ENCODE measurements at places on chromosomes 4 and X.

GRCh38 chr4:88230969-88231771 lies 53.2 kb downstream of the PPM1K start:
- no peak for DNase-seq

GRCh38 chr4:93743022-93743421 lies 85.5 kb upstream of the ATOH1 start:
- DNase-seq = no peak

DNA sequence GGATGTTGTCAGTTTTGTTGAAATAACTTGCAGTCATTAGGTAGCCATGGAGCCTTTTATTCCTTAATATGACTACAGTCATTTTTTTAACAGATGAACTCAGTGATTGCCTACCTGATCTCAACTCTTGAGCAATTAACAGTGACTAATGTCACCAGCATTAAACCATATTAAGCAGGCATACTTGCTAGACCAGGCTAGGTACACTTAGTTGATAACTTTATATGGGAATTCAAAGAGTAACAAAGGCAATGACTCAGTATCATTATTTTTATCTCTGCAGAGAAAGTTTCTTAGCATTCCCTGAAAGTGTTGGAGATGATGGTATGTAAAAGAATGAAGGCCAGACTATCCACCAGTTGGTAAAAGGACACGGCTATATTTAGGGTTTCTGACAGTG lies at the start of gene C4orf54:
Gene C4orf54 (minus strand): TSS at position 31 of the 400 bp plus-strand sequence. CDS start 3,180 bp downstream, outside the sequence.
- DNase-seq = no peak

- no peak for DNase-seq
Observed at GRCh38 chrX:138939038-138939437, 227.5 kb upstream of the FGF13 start.

DNA sequence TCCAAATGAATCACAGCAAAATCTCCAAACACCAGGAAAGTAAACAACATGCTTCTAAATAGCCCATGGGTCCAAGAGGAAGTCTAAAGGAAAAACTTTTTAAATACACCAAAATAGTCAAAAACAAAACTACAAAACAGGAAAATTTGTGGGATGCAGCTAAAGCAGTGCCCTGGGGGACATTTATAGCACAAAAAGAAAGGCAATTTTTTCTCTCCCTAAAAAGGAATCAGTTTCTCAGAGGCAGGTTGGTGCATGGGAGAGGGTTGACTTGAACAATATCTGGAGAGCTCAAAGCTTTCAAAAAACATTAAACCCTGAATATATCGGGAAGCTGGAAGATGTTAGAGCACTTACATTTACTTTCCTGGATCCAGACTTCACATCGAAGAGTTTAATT lies 15.7 kb upstream of the DUSP9 start:
- DNase-seq = no peak

- no peak for DNase-seq
Observed at GRCh38 chrX:44747317-44747716, 96.5 kb upstream of the DUSP21 start.

DNA sequence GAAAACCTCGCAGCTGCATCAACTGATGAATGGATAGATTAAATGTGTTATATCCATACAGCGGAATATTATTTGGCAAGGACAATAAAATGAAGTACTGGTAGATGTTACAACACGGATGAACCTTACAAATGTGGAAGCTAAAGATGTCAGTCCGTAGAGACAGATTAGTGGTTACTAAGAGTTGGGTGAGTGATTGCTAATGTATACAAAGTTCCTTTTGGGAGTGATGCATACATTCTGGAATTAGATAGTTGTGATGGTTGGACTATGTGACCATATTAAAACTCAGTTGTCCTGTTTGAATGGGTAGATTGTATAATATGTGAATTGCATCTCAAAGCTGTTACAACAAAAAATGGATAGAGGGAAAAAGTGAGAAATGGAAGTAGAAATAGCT lies 2.8 kb downstream of the FIP1L1 start:
- no peak for DNase-seq

DNA sequence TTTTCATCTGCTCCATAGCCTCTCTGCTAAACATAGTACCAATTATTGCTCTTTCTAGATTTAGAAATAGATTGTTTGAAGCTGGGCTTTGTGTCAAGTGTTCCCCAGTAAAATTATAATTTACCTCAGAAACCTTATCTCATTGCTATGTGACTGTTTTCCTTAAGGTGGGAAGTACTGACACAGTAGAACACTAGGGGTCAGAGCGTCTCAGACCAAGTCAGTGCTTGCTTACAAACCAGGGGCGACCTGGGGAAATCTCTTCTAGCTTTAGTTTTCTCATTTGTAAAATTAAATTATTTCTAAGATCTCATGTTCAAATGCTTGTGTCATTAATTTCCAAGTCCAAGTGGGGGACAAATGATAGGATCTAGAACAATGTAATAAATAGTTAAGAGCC lies 360.4 kb downstream of the RAPGEF2 start:
- DNase-seq = no peak

- DNase-seq = no peak
Observed at GRCh38 chr4:184344899-184345572, 127.4 kb upstream of the ENPP6 start.

GRCh38 chr4:144295286-144295995 lies 154.9 kb upstream of the GYPA start:
- DNase-seq = no peak

GRCh38 chr4:139773560-139774318 lies 108.1 kb downstream of the MGST2 start:
- no peak for DNase-seq

- DNase-seq = no peak
Observed at GRCh38 chr4:181761156-181761555, 482.0 kb upstream of the TENM3 start.

- no peak for DNase-seq
Observed at GRCh38 chr4:150321113-150321512, 242.9 kb downstream of the DCLK2 start.

DNA sequence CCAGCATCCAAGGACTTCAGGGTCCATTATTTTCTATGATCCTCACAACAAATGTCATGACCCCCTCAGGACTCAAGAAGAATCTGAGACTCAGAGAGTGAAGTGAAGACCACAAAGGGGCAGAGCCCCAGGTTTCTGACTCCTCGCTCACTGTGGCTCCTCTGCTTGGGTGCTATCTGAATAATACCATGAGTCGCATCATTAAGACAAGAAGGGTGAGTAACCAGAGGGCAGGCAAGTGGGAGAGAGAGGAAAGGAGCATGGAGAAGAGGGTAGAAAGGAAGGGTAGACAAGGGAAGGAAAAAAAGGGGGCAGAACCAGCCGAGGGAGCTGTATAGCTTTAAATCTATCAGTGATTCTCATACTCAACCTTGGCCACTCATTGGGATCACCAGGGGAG lies 15.5 kb upstream of the HSD17B10 start:
- DNase-seq = no peak

DNA sequence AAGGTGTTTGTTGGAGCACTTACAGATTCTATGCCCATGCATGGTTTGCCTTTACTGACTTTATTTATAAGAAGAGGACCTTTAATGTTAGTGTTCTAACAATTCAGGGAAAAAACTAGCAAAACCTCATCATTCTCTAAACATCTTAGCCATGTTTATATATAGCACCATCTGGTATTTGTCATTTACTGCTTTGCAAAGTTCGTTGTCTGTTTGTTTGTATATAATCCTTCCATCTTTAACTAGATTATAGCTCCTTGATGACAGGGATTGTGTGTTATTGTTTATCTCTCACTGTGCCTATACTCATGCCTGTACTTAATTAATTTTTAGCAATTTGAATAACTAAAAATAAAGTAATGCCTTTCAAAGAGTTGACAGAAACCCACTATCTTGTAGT lies 170.6 kb upstream of the PACRGL start:
- DNase-seq = no peak

DNA sequence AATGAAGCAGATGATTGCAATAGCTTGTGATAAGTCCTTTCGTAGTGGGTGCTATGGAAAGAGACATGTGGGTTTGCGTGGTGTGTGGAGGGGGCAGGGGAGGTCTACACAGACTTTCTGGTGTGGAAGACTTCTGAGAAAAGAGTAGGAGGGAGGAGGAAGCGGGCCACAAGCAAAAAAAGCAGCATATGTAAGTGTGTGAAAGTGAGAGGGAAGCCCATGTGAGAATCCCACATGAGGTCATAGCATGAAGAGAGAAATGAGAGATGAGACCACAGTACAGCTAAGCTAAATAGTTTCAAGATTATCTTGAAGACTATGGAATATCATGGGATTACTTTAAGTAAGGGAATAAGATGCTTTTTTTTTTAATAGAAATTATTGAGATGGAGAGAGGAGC lies 2039.9 kb upstream of the TENM3 start:
- DNase-seq = no peak

- no peak for DNase-seq
Observed at GRCh38 chr4:73401412-73401811, 2.7 kb upstream of the ALB start.

DNA sequence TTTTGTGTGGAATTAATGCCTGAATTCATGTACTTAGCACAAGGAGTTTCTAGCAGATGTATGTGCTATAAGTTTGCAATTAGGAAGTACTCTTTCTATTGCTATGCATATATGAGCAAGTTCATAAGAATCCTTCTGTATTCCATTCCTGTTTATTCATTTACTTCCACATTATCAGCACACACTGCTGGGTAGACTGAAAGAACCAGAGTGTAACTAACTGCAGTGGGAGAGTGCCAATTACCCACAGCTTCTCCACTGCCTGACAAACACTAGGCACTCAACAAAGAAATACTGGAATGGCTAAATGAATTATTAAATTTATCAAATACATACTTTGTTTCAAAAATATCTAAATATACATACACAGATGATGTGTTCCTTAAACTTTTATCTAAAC lies 219.6 kb downstream of the CAMK2D start:
- no peak for DNase-seq

All from hematopoietic multipotent progenitor cell treated with erythropoietin and hydrocortisone succinate and interleukin-3 and kit ligand, for 17 days (in vitro differentiated cells).